ENCODE measurements at places on chromosomes 7 and 10.

GRCh38 chr10:132859084-132859855, 73.3 kb upstream of the NKX6-2 start:
- no peaks in the 10 kb centered on the region for H3K4me1 ChIP-seq
- no peaks in the 10 kb centered on the region for H3K27me3 ChIP-seq
- DNase-seq: peak; percentile 4
- no peak overlapping the region for H3K4me3 ChIP-seq
- H3K36me3 ChIP-seq: no peaks in the 10 kb centered on the region

- H3K4me1 ChIP-seq: no peaks in the 10 kb centered on the region
- H3K27me3 ChIP-seq: no peaks in the 10 kb centered on the region
- no peak overlapping the region for H3K4me3 ChIP-seq
- DNase-seq: no peak
- H3K27ac ChIP-seq: no peak overlapping the region
- H3K36me3 ChIP-seq: no peaks in the 10 kb centered on the region
Observed at GRCh38 chr10:14408139-14408538, 77.4 kb upstream of the FRMD4A start.

DNA sequence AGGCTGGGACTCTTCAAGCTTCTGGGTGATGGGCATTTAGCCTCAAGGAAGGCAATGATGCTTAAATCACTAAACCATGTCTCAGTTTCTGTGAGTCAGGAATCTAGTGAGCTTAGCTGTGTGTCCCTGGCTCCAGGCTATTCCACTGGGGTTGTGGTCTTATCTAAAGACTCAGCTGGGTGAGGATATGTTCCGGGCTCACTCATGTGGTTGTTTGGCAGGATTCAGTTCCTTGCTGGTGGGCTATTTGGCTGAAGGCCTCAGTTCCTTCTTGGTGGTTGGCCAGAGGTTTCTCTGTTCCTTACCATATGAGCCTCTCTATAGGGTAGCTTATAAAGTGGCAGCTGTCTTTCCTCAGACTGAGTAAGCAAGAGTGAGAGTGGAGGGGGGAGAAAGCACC, 12.0 kb downstream of the EVX1 start:
- H3K27ac ChIP-seq: no peak overlapping the region
- peaks cover 14% of the 10 kb centered on the region for H3K27me3 ChIP-seq
- no peak overlapping the region for H3K4me3 ChIP-seq
- no peaks in the 10 kb centered on the region for H3K36me3 ChIP-seq
- peaks cover 11% of the 10 kb centered on the region for H3K4me1 ChIP-seq
- DNase-seq: no peak

- H3K4me1 ChIP-seq: no peaks in the 10 kb centered on the region
- no peak for DNase-seq
- no peak overlapping the region for H3K27ac ChIP-seq
- no peaks in the 10 kb centered on the region for H3K27me3 ChIP-seq
- H3K36me3 ChIP-seq: no peaks in the 10 kb centered on the region
Observed at GRCh38 chr7:120064565-120064964, 208.4 kb upstream of the KCND2 start.

- DNase-seq: no peak
- H3K27me3 ChIP-seq: no peaks in the 10 kb centered on the region
- H3K4me1 ChIP-seq: no peaks in the 10 kb centered on the region
- no peak overlapping the region for H3K4me3 ChIP-seq
Observed at GRCh38 chr10:73209705-73210104, 37.4 kb downstream of the DNAJC9 start.

DNA sequence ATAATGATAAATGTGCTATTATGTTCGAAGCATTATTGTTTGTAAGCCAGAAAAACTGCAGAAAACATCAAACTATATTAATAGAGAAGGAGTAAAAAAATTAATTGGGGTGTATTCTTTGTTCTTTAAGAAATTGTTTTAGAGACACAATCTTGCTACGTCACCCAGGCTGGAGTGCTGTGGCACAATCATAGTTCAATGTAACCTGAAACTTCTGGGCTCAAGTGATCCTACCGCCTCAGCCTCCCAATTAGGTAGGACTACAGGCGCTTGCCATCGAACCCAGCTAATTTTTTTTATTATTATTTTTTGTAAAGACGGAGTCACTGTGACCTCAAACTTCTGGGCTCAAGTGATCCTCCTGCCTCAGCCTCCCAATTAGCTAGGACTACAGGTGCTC, 1138.6 kb downstream of the GATA3 start:
- DNase-seq: no peak
- no peaks in the 10 kb centered on the region for H3K4me1 ChIP-seq
- no peaks in the 10 kb centered on the region for H3K27me3 ChIP-seq
- H3K36me3 ChIP-seq: no peaks in the 10 kb centered on the region

GRCh38 chr10:102635377-102635776, 8.9 kb upstream of the TRIM8 start:
- no peak for DNase-seq
- H3K27me3 ChIP-seq: no peaks in the 10 kb centered on the region
- no peaks in the 10 kb centered on the region for H3K36me3 ChIP-seq
- no peaks in the 10 kb centered on the region for H3K4me1 ChIP-seq
- no peak overlapping the region for H3K27ac ChIP-seq
- H3K4me3 ChIP-seq: no peak overlapping the region

DNA sequence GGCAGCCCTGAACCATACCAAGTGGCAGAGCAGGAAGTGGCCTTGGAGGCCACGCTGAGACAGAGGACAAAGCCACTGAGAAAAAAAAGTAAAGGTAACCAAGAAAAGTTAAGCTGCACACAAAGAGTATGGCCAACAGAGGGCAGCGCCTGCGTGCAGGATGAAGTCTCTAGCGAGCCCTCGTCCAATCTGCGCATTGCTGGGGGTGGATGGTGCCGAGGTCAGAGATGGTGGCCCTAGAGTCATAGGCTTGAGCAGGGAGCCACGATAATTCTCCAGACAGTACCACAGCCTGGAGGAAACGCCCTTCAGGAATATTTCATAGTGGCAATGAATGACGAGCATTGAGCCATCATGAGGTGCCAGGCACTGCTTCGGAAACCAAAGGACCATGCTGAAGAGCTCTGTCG, 9.7 kb downstream of the ATP6V0E2 start:
- no peak overlapping the region for H3K4me3 ChIP-seq
- no peaks in the 10 kb centered on the region for H3K27me3 ChIP-seq
- H3K36me3 ChIP-seq: no peaks in the 10 kb centered on the region
- peak; percentile 79 for DNase-seq
- peaks cover 36% of the 10 kb centered on the region for H3K4me1 ChIP-seq

- no peak overlapping the region for H3K27ac ChIP-seq
- H3K4me1 ChIP-seq: no peaks in the 10 kb centered on the region
- H3K4me3 ChIP-seq: no peak overlapping the region
Observed at GRCh38 chr10:594584-595270, 94.7 kb downstream of the DIP2C start.

GRCh38 chr7:92799446-92800211, 36.7 kb downstream of the CDK6 start:
- DNase-seq: no peak
- H3K4me3 ChIP-seq: no peak overlapping the region
- peaks cover 24% of the 10 kb centered on the region for H3K4me1 ChIP-seq
- no peaks in the 10 kb centered on the region for H3K27me3 ChIP-seq
- no peaks in the 10 kb centered on the region for H3K36me3 ChIP-seq

DNA sequence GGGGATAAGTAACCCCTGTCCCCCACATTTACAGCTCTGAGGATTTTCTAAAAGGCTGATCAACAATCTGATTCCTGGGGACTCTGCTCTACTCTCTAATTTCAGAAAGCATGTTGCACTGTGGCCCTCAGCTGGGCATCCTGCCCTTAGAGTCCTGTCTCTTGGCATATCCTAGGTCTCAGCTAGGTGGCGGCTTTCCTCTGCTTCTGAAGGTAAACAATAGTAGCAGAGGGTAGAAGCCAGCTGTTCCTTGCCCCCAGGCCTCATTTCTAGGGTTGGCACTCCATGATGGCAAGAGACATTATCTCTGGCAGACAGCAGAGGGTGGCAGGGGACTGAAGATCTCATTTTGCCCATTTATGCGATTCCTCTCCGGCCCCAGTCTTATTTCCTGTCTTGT, 77.0 kb downstream of the ADCYAP1R1 start:
- no peaks in the 10 kb centered on the region for H3K4me1 ChIP-seq
- H3K27ac ChIP-seq: no peak overlapping the region
- H3K36me3 ChIP-seq: no peaks in the 10 kb centered on the region
- DNase-seq: no peak
- H3K4me3 ChIP-seq: no peak overlapping the region

GRCh38 chr10:72068901-72069446, 19.4 kb downstream of the SPOCK2 start:
- no peaks in the 10 kb centered on the region for H3K27me3 ChIP-seq
- H3K36me3 ChIP-seq: no peaks in the 10 kb centered on the region
- no peak overlapping the region for H3K27ac ChIP-seq
- H3K4me1 ChIP-seq: no peaks in the 10 kb centered on the region
- H3K4me3 ChIP-seq: no peak overlapping the region

DNA sequence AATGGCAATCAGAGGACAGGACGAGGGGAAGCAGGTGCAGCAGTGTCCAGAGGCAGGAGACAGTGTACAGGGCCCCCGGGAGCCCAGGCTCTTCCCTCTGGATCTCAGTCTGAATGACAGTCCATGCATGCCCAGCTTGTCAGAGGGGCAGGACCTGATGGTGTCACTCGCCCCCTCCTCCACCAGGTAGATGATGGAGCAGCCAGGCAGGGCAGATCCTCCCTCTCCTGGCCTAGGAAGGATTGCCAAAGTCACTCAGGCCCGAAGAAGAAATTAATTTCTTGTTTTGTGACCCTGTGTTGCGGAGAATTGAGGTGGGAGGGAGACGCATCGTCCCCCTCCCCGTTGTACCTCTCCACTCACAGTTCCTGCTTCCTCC, 4.0 kb downstream of the VSTM4 start:
- no peaks in the 10 kb centered on the region for H3K4me1 ChIP-seq
- no peak for DNase-seq
- H3K27me3 ChIP-seq: no peaks in the 10 kb centered on the region

- DNase-seq: no peak
- no peaks in the 10 kb centered on the region for H3K36me3 ChIP-seq
- no peak overlapping the region for H3K4me3 ChIP-seq
- H3K27ac ChIP-seq: no peak overlapping the region
Observed at GRCh38 chr7:116290740-116291139, 80.4 kb downstream of the TES start.

DNA sequence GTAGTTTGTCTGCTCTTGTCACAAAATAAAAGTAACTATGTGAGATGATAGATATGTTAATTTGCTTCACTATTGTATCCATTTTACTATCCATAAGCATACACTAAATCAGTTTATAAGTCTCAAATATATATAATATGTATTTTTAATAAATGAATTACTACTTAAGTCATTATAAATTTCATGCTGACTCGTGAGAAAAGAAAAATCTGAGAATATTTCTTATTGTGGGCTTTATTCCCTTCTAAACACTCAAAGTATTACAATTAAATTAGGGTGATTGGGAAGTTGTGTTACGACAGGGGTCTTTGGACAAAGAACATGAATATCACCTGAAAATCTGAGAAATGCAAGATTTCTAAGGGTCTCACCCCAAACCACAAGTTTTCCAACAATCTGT, 48.7 kb upstream of the RELN start:
- H3K4me3 ChIP-seq: no peak overlapping the region
- DNase-seq: no peak
- no peaks in the 10 kb centered on the region for H3K4me1 ChIP-seq

- peaks cover 55% of the 10 kb centered on the region for H3K4me1 ChIP-seq
- H3K36me3 ChIP-seq: peaks cover 6% of the 10 kb centered on the region
- DNase-seq: no peak
- no peak overlapping the region for H3K27ac ChIP-seq
- H3K4me3 ChIP-seq: no peak overlapping the region
Observed at GRCh38 chr7:50674896-50675835, 107.5 kb downstream of the GRB10 start.

GRCh38 chr7:135801877-135802276, 53.3 kb upstream of the FAM180A start:
- DNase-seq: no peak
- H3K27ac ChIP-seq: no peak overlapping the region
- no peaks in the 10 kb centered on the region for H3K36me3 ChIP-seq
- H3K4me1 ChIP-seq: no peaks in the 10 kb centered on the region
- H3K4me3 ChIP-seq: no peak overlapping the region
- no peaks in the 10 kb centered on the region for H3K27me3 ChIP-seq

GRCh38 chr10:14860791-14861190, 17.9 kb upstream of the SUV39H2 start:
- H3K36me3 ChIP-seq: no peaks in the 10 kb centered on the region
- no peaks in the 10 kb centered on the region for H3K27me3 ChIP-seq
- no peak overlapping the region for H3K27ac ChIP-seq
- peaks cover 8% of the 10 kb centered on the region for H3K4me1 ChIP-seq
- DNase-seq: no peak

GRCh38 chr10:99534939-99535763, 2.4 kb downstream of the NKX2-3 start:
- no peaks in the 10 kb centered on the region for H3K36me3 ChIP-seq
- DNase-seq: no peak
- peaks cover 29% of the 10 kb centered on the region for H3K27me3 ChIP-seq
- peak overlapping the region; percentile 16 for H3K4me3 ChIP-seq

- no peaks in the 10 kb centered on the region for H3K4me1 ChIP-seq
- no peaks in the 10 kb centered on the region for H3K36me3 ChIP-seq
- H3K4me3 ChIP-seq: no peak overlapping the region
- DNase-seq: peak; percentile 36
Observed at GRCh38 chr10:58435297-58435985, 50.2 kb downstream of the TFAM start.

DNA sequence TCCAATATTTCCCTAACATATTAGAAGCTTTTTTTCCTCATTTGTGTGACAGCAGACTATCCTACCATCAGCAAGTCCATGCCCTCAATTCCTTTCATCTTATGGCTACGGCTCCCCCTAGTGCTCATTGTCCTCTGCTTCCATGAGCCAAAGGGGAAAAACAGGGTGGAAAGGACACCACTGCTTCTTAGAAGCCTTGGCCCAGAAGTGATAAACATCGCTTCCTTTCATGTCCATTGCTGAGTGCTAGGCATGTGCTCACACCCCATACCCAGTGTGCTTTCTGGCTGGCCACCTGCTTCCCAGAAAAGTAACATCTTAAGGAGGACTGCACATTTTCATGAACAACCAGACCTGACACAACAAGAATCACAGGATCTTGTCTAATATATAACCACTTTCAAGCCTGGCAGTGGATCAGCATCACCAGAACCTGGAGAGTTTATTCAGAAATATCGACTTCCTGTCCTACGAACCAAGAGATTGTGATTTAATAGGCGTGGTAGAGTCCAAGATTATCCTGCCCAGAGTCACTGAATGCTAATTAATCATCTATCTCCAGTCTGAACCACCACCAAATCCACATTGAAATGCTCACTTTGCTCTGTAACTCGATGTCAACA, 650.5 kb upstream of the SORCS1 start:
- H3K4me3 ChIP-seq: no peak overlapping the region
- DNase-seq: peak; percentile 20
- no peak overlapping the region for H3K27ac ChIP-seq
- H3K36me3 ChIP-seq: no peaks in the 10 kb centered on the region
- no peaks in the 10 kb centered on the region for H3K4me1 ChIP-seq

- peak; percentile 21 for DNase-seq
- H3K4me3 ChIP-seq: no peak overlapping the region
- no peaks in the 10 kb centered on the region for H3K27me3 ChIP-seq
- H3K27ac ChIP-seq: no peak overlapping the region
- H3K4me1 ChIP-seq: no peaks in the 10 kb centered on the region
Observed at GRCh38 chr10:58291538-58292174, 22.7 kb downstream of the CISD1 start.
